Left lung (tissue), 14 donors: ENCODE measurements at places on chromosomes 5 and 9. TPM values are rescaled to one million over a fixed set of nuclear protein-coding genes. Genes with fewer than 3 reads are reported as not detected.

DNA sequence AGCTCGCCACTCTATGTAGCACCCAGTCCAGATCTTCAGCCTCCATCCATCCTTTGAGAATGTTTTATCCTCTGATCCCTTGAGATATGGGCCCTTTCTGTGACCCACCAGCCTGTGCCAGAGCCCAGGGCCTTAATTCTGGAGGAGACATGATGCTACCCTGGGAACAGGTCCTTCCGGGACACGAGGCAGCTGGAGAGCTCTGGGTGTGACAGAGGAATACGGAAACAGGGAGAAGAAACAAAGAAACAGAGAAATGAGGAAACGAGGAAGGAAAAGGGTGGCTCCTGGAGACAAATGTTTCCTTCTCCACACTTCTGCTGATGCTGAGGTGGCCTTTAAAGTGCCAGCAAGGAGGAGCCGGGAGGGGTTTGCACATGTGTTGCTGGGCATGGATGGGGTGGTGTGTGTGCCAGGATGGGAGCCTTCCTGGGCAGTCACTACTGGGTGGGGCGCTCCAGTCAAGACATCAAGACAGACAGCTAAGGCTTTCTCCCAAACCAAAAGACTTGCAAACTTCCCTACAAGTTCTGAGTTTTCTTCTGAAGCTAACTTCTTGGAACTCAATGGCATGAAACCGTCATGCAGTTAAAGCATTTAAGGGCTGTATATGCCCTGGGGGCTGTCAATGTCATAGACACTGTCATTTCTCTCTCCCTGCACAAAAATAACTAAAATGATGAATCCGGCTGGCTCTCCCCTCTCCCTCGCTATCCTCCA is 22.8 kb upstream of the MARCHF6 start:
- no peak for DNase-seq

DNA sequence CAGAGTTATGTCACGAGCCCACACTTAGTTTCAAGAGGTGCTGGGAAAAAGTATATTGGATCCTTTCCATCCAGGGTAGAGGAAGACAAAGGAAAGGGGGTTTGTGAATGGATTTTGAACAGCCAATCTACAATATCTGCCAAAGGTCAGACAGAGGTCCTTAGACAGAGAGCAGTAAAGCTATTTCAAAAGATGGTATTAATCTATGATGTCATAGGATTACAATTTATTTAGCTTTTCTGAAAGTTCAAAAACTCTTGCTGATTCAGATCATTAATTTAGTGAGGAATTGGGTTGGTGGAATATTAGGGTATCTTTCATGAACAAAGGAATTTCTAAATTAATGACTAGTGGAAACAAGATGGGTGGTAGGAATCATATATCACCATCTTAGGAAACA is 126.9 kb downstream of the NTRK2 start:
- DNase-seq, result no peak

Gene PCAT7
- 0.23 TPM for total RNA-seq

GRCh38 chr5:52627740-52628139 is 160.0 kb upstream of the ITGA1 start:
- DNase-seq, result no peak

DNA sequence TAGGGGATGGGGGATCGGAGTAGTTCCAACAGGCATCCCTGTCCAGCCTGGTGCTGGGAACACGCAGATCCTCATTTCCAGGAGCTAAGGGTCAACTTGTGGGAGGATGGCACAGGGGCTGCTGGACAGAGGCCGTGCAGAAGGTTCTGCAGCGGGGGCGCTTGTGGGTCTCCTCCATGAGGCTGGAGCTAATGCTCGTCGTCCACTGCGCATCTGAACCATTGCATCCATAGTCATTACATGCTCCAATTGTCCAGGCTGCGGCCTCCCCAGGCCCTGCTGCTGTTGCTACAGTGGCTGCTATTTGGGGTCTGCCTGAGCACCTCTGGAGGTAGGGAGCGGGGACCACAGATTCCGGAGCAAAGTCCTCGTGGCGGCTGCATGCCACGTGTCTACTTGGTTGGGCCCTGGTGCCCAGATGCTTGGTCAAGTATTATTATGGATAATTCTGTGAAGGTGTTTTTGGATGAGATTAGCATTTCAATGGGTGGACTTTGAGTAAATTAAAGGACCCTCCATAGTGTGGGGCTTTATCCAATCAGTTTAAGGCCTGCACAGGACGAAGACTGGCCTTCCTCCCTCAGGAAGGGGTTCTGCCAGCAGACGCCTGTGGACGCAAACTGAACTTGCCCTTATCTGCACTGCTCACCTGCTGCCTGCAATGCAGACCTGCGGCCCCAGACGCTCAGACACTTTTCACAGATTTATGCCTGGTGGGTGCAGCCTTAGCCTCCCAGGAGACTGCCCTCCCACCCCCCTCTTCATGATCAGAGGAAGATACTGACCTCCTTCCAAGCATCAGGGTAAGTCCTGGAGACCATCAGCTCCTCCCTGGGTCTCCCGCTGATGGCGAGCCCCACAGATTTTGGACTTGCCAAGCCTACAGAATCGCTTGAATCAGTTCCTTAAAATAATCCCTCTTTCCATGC is 127.5 kb upstream of the IRX4 start:
- no peak for DNase-seq

DNA sequence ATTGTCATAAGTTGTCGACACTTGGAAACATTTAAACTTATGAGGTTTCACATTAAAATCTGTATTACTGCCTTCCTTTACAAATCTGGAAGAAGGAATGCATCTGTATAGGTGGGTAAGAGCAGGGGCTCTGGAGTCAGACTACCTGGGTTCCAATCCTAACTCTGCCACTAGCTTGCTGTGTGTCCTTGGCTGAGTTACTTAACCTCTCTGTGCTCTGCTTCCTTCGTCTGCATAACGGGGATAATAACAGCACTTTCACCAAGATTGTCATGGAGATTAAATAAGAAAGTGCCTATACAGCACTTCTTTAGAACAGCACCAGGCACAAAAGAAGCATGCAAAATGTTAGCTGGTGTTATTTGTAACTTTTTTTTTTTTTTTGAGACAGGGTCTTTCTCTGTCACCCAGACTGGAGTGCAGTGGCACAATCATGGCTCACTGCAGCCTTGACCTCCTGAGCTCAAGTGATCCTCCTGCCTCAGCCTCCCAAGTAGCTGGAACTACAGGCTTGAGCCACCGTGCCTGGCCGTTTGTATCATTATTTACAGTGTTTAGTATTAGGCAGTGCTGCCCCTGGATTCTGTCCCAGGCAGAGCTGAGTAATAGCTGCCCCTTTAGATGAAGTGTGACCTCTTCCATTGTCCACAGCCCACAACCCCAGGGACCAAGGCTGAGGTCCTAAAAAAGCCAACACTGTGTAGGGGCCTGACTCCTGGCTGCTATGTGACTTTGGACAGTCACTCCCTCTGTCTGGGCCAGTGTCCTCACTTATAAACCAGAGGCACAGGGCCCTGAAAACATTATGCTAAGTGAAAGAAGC is 25.4 kb upstream of the TTLL11 start:
- DNase-seq, result no peak

DNA sequence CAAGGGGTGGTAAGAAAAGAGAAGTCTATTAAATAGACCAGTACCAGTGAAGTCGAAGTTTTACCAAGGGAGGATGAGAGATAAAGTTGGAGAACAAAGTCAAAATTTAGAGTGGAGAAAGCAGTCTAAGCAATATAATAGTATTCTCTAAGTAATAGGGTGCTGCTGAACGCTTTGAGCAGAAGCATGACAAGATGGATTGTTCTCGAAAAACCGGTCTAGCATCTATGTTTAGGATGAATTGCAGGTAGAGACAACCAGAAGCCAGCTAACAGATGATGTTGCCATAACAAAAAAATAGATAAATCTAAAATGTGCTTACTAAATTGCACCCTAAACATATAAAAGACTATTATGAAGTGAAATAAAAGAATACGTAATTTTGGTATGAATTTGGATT is 237.0 kb downstream of the PRELID2 start:
- no peak for DNase-seq

DNA sequence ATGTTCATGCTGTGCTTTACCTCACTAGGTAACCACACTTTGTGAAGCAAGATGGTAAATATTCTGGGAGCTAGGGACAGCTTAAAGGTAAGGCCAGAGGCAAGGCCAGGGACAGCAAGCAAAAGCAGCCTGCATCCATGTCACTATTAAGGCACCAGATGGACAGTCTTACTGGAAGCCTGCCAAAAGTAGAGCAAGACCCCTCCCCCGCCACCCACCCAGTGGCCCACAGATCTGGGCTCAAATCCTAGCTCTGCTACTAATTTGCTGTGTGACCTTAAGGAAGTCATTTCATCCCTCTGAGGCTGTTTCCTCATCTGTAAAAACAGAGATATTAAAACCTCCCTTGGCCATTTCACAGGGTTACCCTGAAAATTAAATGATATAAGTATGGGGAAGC is 13.2 kb upstream of the ERMP1 start:
- no peak for DNase-seq

DNA sequence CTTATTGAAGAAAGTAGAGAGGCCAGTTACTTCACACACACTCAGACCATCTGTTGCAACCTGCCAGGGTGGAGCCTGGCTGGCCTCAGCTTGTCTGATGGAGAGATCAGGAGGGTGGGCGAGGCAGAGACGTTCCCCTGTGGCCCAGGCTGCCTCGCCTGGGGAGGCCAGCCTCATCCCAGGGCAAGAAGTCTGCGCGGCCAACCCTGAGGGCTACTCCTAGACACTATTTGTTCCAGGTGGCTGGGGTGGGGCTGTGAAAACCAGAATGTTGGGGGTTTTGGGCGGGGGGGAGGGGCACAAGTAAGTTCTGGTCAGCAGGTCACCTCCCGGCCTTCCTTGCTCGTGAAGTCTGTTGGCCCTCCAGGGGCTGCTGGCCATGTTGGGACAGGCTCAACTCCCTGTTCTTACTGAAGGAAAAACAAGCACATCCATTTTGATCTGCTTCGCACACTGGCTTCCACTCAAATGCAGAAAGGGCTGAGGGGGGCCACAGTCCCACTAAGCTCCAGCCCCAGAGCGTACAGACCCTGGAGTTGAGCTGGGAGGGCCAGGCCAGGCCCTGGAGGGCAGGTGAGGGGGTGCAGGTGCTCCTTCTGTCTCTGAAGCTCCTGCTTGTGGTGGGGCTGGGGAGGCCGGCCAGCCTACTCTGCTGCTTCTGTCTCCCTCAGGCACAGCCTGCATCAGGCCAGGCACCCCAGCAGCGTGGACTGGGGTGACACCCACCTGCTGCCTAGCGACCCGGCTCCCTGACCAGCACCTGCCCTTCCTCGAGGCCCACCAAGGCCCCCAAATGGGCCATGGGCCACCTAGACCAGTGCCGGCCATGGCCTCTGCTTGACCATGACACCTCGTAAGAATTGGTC is 46.6 kb downstream of the SECISBP2 start:
- no peak for DNase-seq

DNA sequence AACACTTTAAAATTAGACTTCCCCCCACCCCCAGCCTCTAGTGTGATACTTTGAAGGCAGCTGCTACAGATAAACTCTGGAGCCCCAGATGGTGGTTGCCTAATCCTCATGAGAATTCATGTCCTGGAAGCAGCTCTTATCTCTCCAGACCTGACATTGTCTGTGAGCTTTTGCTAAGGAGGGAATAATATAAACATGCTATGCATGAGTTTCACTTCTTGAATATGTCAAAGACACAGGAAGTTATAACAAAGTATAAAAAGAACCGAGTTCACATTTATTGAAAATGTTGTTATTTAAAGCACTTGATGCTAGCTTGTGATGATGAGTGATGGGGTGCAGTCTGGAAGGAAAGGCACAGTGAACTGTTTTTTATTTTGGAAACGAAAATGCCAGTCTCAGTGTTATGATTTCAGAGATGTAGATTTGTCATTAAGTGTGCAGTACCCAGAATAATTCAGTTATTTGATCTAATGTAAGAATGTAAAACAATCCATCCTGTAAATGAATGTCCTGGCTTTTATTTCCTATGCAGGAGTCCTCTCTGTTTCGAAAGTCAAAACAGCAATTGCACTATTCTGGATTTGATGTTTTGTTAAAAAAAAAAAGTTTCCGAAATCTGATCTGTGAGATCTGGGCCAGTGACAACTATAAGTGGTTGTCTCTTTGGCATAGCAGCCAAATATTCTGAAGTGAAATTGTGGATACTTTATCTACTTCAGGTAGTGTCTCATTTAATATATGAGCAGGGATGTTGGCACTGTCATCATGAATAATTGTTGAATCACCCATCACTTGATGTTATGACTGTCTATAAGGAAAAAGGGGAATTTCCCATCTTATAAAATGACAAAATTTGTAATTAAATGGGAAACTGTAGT is 77.0 kb downstream of the ZCCHC7 start:
- no peak for DNase-seq

GRCh38 chr5:153222936-153223335 is 267.5 kb upstream of the GRIA1 start:
- no peak for DNase-seq

GRCh38 chr5:115962565-115963402 is 509 bp downstream of the LVRN start:
- DNase-seq, result peak; percentile 83

- DNase-seq, result no peak
These were observed 98.4 kb upstream of the CPLX2 start for GRCh38 chr5:175772747-175773533.

Gene GRIN3A
- total RNA-seq, result not detected

Gene GLDC
- total RNA-seq, result 3.0 TPM

DNA sequence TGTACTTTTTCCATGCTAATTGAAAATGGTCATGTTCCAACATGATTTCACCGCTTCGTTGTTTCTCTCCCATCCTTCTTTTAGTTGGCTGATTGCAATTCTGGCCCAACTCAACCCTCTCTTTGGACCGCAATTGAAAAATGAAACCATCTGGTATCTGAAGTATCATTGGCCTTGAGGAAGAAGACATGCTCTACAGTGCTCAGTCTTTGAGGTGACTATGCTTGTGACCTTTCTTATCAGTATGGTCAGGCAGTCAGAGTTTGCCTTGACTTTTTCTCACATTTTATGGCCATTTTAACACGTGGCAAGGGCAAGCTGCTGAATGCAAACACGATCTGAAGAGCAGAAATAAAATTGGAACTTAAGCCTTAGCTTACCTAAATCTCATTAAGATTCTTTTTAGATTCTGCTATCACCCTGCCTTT is 36.0 kb upstream of the CREBRF start:
- no peak for DNase-seq

Gene SLC6A7
- not detected for total RNA-seq

Gene PCDHB15
- total RNA-seq, result 5.0 TPM

- DNase-seq, result no peak
These were observed 2015.4 kb upstream of the WWC1 start for GRCh38 chr5:166276006-166276405.

DNA sequence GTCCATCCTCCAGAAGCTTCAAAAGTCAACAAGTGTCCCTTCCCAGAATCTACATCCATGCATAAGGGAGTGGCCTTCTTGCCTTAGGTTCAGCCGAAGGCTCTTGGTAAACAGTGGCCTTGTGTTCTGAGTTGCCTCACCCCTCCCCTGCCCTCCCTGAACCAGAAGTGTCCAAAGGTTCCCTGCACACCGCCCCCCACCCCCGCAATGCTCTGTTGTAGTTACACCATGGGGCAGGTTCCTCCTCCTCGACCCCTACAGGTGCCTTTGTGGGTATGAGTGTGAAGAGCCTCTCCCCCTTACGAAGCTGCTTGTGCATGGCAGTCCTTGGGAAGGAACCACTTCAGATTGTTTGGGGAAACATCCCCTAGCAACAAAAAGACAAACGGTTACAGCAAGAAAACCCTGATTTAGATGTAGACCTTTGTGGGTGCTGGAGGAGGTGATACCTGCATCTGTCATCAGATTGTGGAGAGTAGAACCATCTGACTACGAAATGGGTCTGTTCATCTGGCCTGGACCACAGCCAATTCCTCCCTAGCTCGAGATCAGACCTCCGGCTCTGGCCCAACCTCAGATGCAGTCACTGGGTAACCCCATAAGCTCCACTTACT is 7.1 kb downstream of the SPACA9 start:
- DNase-seq, result no peak

- no peak for DNase-seq
These were observed 206.0 kb upstream of the DMRTA1 start for GRCh38 chr9:22240619-22241018.
